ENCODE measurements at places on chromosomes 16 and 17. TPM values are rescaled to one million over a fixed set of nuclear protein-coding genes. Genes with fewer than 3 reads are reported as not detected.
A peak's percentile ranks its signal among the peaks of the same experiment; 100 is the strongest.

DNA sequence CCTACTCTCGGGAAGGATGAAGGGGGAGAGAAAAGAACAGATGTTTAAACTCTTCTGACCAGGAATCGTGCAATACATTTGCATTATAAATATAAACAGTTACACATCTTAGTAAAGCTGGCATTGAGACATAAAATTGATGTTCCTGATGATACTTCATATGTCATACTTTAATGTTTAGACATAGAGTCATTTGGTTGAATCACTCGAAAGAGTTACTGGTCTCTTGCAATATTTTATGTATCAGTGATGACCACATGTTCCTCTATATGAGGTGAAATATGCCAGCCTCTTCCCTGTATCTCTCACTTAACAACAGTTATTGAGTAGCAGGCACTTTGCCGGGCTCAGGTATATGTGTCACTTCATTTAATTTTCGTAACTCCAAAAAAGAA is 49.7 kb upstream of the PMFBP1 start:
- DNase-seq: no peak

DNA sequence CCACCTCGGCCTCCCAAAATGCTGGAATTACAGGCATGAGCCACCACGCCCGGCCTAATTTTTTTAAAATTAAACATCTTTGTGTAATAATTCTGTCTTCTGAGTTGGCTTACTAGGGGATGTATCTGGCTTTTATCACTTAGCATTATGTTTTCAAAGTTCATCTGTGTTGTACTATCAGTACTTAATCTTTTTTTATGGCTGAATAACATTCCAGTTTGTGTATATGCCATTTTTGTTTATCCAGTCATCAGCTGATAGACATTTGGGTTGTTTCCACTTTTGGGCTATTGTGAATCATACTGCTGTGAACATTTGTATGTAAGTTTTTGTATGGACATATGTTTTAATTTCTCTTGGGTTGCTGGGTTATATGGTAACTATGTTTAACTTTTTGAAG is 69.0 kb downstream of the CHD9 start:
- no peak for DNase-seq

- no peak for DNase-seq
Measured at GRCh38 chr17:75093548-75094158, 5.9 kb downstream of the SLC16A5 start.

DNA sequence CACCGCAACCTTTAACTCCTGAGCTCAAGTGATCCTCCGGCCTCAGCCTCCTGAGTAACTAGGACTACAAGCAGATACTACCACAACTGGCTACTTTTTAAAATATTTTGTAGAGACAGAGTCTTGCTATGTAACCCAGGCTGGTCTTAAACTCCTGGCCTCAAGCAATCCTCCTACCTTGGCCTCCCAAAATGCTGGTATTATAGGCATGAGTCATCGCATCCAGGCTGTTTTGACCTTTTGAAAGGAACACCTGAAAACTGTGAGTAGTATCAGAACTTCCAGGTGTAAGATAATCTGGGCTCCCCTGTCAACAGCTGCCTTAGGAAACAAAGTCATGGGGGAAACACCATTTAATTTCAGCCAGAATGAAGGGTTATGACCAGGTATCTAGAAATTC is 77.5 kb downstream of the CYTH1 start:
- no peak for DNase-seq

- no peak for DNase-seq
Measured at GRCh38 chr16:23700509-23700908, 12.5 kb downstream of the ERN2 start.

DNA sequence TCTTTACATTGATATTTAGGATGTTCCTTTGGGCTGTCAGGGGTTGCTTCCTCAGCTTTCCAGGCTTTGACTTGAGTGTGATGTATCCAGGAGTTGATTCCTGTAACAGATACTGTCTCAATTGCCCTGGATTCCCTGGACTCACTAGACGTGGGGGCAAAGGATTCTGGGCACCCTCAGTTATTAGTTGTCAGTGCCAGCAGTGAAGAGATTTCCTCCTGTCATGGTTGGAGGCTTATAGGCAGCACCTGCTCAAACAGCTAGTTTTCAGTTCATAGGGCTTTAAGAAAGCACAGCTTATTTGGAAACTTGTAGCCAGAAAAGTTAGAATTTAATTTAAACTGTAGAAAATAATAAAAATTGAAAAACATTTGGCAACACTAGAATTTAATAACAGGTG is 9.5 kb upstream of the B4GALNT2 start:
- DNase-seq: no peak

- peak; percentile 88 for DNase-seq
Measured at GRCh38 chr17:77109764-77110359, 30.9 kb upstream of the SEC14L1 start.

- DNase-seq: no peak
Measured at GRCh38 chr17:57006040-57006439, 28.1 kb downstream of the SCPEP1 start.

DNA sequence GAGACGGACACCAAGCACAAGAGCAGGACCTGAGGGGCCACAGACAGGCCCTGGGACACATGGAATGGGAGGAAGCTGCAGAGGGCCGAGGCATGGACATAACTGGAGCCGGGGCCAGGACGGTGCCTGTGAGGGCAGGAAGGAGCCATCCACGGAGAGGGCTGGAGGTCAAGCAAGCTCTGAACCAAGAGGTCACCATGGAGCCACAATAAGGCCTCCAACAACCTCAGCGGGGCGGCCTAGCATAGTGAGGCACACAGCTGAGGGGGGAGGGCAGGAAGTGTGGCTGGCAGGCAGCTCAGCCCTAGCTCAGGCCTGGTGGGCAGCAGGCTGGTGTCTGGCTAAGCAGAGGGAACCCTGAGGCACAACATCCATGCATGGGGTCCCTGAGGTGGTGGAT is 4.4 kb downstream of the MCRIP1 start:
- no peak for DNase-seq

GRCh38 chr17:19716108-19717030 is at the start of gene SLC47A2:
Gene SLC47A2, minus strand, starts transcription at chr17:19716584. Its CDS starts 29 bp downstream, at chr17:19716555.
- no peak for DNase-seq

GRCh38 chr16:69469807-69470561 is 45.6 kb downstream of the CYB5B start:
- no peak for DNase-seq

GRCh38 chr16:35748621-35749252 is 2289.3 kb downstream of the TP53TG3F start:
- no peak for DNase-seq

GRCh38 chr17:17712268-17712924 is 31.1 kb downstream of the RAI1 start:
- DNase-seq: peak; percentile 78

DNA sequence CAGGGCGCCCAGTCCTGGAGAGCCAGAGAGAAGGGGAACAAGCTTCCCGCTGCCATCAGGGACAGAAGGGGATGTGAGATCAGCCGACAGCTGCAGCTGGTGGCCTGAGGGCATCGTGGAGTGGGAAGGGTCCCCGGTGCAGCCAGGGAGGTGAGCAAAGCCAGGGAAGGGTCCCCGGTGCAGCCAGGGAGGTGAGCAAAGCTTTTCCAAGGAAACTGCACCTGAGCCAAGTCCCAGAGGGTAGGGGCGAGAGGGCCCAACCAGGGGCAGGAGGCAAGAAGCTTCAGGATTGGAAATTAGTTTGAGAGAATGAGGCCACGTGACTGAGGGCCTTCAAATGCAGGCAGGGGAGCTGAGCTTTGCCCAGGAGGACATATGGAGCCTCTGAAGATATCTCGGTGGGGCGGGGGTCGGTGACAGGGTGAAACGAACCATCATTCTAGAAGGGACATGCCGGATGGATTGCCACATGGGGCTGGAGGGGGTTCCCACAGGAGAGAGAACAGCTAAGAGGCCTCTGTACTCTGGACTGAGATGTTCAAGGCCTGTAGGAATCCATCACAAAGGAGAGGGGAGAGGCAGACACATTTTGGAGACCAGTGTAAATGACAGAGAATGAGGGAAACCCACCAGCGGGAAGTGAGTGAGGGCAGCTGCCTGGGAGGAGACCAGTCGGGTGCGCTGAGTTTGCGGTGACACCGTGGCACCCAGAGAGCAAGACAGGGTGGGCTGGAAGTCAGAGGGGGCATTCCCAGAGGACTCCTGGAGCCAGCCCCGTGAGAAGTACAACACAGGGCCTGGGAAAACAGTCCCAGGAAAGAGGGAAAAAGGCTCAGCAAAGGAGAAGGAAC is 31.4 kb upstream of the RPH3AL start:
- no peak for DNase-seq

DNA sequence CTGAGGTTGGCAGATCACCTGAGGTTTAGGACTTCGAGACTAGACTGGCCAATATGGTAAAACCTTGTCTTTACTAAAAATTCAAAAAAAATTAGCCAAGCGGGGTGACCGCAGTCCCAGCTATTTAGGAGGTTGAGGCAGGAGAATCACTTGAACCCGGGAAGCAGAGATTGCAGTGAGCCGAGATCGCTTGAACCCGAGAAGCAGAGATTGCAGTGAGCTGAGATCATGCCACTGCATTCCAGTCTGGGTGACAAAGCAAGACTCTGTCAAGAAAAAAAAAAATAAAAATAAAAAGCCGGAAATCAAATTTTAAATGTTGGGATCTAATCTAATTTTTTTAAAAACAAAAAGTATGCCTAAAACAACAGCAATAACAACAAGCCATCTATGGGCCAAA is 56.3 kb downstream of the ABCC1 start:
- no peak for DNase-seq

DNA sequence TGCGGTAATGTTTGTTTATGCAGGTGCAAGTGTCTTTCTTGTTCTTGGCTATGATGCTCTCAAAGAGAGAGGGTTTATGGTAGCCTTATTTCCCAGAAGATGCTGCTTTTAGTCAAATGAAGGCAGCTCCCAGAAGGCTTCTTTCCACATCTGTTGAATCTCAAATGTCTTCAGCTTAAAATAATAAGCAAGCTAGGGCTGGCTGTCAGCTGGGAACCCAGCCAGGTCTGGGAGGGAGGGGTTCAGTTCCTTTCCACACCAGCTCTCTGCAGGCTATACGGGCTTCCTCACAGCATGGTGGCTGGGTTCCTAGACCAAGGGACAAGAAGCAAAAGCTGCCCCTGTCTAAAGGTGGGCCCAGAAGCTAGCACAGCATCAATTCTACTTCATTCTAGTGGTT is 47.4 kb upstream of the ATF7IP2 start:
- DNase-seq: no peak

DNA sequence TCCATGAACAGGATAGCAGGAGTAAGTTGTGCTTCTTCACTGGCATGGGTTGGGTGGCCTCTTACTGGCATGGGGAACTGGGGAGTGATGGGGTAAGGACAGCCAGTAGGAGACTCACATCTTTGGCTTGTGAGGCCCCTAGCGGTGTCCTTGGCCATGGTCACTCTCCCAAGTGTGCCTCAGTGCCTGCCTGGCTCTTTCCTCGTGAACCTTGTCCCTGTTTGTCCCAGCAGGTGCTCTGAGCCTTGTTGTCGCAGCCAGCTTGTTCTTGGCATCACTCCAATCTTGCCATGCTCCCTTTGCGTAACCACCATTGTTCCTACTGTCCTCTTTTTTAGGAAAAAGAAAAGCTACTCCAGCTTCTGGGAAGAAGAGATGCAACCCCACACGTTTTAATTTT is 53.6 kb upstream of the SDK2 start:
- DNase-seq: no peak

DNA sequence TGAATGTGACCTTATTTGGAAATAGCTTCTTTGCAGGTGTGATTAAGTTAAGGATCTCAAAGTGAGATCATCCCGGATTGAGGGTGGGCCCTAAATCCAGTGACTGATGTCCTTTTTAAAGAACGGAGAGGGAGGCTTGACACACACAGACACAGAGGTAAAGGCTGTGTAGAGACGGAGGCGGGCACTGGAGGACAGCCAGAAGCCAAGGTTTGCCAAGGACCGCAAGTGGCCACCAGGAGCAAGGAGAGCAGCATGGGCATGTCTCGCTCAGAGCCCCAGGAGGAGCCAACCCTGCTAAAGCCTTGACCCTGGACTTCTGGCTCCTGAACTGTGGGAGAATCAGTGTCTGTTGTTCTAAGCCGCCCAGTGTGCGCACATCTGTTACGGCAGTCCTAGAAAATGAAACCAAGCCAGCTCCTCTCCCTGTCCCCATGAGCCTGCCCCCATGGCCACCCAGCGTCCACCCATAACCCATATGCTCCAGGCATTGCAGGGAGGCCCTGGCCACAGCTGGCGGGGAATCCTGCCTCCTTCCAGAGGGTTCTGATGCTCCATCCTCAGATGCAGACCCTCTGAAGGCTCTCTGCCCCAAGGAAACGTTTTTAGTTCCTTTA is 15.2 kb downstream of the CNGB1 start:
- DNase-seq: no peak

- DNase-seq: no peak
Measured at GRCh38 chr17:48517478-48517877, 13.3 kb downstream of the HOXB1 start.

DNA sequence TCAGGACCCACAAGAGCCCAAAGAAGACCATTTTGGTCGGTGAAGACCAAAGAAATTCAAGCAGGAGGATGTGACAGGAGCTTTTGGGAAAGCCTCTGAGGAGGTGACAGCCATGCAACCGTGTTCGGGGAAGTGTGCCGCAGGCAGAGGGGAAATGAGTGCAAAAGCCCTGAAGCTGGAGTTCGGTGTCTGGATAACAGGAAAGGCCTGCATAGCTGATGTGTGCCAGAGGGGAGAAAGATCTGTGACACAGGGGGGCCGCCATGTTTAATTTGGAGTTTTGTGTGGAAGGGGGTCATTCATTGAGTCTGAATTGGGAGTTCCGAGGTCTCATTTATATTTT is 870 bp upstream of the ZC3H7A start:
- no peak for DNase-seq

DNA sequence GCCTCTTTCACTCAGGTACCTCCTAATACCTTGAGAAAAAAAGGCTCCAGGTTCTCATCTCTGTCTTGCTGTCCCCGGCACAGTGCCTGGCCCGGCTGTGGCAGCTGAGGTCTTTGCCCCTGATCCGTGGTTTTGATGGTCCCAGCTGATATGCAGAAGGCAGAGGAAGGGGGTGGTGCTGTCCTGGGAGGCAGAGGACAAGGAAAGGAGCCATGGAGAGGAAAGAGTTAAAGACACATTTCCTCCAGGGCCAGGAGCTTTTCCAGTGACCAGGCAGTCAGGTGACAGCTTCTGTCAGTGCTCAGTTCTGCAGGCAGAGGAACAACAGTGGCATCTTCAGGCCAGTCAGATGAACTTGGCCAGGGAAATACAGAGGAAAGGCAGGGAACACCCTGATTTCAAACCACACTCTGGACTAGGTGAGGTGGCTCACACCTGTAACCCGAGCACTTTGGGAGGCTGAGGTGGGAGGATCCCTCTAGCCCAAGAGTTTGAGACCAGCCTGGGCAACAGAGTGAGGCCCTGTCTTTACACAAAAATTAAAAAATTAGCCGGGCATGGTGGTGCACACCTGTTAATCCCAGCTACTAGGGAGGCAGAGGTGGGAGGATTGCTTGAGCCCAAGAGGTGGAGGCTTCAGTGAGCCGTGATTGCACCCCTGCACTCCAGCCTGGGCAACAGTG is 3.3 kb upstream of the COG1 start:
- DNase-seq: no peak

DNA sequence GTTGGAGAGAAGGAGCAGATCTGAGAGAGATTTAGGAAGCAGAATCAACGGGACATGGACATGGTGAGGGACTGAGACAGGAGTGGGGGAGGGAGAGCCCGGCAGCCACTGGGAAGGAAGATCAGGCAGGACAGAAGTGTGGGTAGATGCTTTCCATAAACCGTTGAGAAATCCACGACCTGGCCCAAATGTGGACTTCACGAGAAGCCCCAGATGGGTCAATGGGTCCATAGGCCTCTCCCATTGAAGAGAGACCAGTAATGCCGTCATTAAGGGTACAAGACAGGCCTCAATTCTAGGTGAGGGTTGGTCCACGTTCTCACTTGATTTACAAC is 530 bp upstream of the CCL22 start:
- no peak for DNase-seq

Gene GRAPL
- not detected for total RNA-seq

Gene CD300H
- not detected for total RNA-seq

Gene EVPLL
- not detected for total RNA-seq

Gene DNASE1L2
- 0.52 TPM for total RNA-seq

Gene HSPB9
- total RNA-seq: not detected
